ENCODE measurements at places on chromosomes 1 and 21.

DNA sequence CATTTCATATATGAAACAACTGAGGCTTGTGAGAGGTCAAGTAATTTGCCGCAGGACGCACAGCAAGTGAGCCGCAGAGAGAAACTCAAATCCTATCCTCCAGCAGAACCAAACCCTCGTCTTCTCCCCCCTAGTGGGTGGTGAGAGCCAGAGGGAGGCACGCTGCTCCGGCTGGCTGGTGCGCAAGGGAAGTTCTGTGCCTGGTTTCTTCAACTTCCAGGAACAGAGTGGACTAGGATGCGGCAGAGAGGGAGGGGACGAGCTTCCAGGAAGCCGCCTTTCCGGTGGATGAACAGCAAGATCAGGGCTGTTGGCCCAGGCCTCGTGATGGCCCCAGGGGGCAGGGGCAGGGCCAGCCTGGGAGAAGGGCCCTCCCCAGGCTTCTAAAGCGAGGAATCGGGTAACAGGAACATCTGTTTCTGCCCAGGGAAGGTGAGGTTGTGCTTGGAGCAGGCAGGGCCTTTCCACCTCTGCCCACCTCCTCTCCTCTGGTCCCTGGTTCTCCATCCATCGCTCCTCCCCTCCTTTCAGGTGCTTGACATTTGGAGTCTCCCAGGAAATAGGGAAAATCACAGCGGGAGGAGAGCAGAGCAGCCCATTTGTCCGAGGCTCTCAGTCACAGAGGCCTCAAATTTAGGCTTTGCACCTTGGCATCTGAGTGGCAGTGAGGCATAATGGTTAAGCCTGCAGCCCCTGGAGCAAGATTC lies 16.8 kb upstream of the PDIK1L start:
- DNase-seq, result peak; percentile 83

DNA sequence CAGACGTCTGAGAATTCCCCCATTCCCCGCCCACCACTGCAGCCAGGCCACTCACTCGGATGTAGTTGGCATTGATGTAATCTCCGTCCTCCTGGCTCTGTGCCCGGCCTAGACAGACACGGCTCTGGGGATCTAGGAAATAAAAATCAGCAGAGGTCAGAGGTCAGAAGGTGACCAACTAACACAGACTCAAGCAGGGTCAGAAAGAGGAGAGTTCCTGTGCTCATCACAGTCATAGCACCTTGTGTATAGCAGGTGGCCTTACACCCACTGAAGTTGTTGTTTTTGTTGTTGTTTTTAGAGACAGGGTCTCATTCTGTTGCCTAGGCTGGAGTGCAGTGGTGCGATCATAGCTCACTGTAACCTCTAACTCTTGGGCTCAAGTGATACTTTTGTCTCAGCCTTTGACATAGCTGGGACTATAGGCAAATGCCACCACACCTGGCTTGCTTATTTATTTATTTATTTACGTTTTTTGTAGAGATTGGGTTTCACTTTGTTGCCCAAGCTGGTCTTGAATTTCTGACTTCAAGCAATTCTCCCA lies 4.9 kb downstream of the PTPN7 start:
- no peak for DNase-seq

GRCh38 chr1:12772520-12772919 lies 1.0 kb upstream of the PRAMEF12 start:
- DNase-seq, result no peak

- DNase-seq, result peak; percentile 35
Measured at GRCh38 chr21:34887725-34888568, 161.2 kb downstream of the RUNX1 start.

- DNase-seq, result no peak
Measured at GRCh38 chr1:67863637-67864036, 30.4 kb upstream of the GNG12 start.

DNA sequence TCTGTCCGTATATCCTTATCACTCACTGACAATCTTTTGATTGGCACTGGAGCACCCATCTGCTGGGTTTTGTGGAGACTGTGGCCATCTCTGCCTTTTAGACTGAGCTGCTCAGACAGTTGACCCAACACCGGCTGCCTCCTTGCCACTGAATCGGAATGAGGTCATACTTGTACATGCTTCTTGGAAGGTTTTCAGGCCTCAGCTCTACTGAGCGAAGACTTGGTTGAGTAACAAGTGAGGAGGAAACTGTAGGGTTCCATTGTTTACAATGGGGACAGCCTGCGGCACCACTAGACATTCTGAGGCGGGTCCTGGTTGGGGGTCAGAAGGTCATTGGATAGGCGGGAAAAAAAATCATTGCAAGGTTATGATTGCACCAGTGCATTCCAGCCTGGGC lies 320.3 kb downstream of the KIF26B start:
- no peak for DNase-seq

DNA sequence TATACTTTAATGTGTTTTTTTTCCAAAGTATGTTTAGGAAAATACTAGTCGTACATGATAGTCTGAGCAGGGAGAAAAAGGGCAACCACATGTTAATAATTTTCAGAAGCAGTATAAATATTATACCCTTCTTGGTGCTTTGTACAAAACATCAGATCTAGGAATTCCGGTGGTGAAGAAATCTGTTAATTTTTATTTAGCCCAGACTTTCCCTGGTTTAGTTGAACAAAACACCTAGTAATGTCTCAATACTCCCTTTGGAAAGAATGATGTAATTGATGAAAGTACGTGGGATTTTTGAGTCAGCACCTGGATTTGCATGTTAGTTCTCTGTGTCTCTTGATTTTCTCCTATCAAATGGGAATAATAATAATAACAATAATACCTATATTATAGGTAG lies 38.4 kb upstream of the KCNK2 start:
- no peak for DNase-seq

DNA sequence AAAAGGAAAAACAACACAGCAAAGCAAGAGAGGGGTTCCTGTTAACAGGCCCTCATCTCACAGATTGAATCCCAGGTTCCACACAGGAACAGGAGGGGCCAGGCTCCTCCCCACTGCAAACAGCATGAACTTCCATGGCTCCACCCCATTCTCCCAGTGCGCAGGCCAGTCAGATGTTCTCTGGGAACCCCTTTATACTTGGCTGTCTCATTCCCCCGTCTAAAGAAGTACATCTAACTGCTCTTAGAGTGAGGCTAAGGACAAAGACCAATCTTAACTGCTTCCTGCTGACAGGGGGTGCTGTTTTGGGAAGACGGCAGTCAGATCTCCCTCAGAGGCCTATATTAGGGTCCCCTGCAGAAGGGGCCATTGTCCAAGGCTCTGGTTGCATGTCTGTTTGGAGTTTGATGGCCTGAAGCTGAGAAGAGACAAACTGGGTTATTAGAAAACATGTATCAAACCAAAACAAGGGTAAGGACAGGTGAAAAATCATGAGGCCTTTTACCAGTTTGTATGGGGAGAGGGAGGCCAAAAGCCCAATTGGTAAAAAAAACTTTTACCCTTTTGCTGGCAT lies 10.5 kb upstream of the NASP start:
- peak; percentile 59 for DNase-seq

DNA sequence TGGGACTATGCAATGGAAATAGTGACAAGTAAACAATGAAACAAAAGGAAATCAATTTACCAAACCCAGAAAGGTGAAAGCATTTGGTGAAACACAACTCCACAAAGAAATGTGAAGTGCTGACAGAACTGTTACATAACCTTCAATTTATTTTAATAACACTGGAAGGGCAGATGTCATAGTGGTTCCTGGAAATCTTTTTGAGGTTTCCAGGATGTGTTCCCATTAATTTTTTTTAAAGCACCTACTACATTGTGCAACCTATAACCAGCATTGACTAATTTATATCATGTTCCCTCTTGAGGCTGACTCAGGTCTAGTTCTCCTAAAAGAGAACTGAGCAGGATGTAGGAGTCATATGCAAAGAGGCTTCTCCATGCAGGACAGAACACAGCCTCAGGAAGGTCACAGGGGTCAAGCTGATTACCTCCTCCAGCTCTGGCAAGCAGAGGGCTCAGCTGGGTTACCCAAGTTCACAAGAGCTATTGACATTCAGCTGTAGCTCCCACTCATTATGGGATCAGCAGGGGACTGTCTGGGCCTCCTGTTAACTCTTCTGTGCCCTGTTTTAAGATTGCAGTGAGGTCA lies 157.1 kb upstream of the NRIP1 start:
- peak; percentile 82 for DNase-seq

GRCh38 chr1:108502624-108503023 lies 52.5 kb downstream of the NBPF6 start:
- DNase-seq, result no peak

DNA sequence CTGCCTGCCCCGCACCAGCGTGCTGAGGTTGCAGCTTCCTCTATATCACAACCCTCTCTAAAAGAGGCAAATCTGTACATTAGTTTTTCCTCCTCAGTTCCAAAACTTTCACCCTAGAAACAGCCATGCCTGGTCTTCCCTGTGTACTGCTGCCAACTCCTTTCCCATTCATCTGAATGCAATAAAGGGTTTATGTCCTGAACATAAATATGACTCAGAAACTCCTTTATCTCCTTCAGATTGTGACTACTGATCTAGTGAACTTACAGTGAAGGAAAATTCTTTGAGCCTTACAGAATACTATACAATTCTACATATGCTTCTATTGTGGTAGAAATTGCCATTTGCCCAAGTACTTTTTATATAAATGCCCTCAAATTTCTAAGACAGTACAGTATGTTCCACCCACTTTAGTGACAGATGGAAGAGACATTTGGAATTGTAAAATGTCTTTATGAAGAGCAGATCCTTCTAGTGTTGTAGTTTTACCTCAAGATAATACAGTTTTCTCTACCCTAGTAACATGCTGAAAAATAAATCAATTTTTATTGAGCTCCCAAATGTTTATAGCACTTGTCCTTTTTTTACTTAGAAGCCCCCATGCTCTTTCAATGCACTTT lies 345.1 kb upstream of the SNX7 start:
- no peak for DNase-seq

DNA sequence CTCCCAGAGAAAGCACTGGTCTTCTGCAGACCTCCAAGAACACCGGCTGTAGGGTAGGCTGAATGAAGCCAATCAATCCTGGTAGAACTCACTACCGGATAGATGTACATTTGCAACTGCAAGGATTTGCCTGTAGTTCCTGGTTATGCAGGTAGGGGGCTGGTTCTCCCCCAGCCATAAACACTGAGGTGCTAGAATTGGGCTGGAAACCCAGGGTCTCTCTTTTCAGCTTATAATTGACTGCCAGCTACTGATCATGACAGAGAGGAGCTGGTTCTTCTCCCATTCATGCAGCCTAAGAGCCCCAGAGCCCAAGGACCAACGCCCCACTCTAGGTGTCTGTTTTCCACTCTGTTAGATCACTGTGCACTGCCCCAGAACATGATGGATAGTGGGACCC lies 21.5 kb upstream of the MTARC2 start:
- peak; percentile 42 for DNase-seq

DNA sequence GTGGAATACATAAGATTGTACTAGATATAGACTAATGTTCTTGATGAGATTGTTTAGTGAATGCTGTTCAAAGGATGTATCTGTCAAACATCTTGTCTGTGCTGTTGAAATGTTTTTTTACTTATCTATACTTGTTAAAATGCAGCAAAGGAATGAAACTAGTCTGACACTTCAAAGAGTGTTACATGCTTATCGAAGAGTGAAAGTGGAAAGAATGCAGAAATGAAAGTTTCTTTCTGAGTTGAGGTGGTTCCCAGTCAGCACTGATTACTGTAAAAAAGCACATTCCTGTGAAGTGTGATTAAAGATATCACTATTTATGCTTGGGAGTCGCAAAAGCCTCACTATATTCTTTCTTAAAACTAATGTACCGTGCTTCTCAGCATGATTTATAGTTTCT lies 1225.2 kb downstream of the NCAM2 start:
- no peak for DNase-seq

- no peak for DNase-seq
Measured at GRCh38 chr1:43129426-43129825, 42.7 kb downstream of the EBNA1BP2 start.

DNA sequence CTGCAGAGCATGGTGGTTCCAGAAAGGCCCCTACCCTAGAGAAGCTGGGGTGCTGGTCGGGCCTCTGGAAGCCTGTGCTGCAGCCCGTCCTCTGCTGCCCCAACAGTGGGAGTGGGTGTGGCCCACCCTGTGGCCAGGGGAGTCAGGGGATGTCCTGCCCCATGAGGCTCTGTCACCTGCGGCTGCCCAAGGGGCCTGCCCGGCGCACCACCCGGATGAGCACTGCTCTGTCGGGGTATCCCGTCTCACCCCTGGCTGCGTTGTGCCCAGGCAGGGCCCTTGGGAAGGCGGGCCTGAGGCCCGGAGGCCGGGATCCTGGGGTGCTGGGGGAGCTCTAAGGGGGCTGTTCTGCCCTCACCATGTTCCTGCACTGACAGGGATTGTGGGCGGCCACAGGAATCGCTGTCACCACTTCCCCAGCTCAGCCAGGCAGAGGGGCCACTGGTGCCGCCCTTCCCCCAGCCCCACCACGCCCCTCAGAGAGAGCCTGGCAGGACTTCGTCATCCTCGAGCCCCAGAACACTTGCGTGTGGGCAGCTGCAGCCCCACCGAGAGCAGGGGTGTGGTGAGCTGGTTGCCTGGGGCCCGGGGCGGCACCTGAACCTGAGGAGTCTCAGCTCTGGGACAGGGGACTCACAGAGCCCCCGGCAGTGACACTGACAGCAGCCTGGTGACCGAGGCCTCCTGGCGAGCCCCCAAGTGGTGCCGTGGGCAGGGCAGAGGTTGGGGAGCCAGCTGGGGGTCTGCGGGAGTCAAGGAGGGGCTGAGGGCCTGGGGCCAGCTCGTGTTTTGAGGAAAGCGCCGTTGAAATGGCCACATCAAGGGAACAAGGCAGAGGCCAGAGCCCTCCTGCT lies 20.2 kb downstream of the PANK4 start:
- DNase-seq, result no peak

DNA sequence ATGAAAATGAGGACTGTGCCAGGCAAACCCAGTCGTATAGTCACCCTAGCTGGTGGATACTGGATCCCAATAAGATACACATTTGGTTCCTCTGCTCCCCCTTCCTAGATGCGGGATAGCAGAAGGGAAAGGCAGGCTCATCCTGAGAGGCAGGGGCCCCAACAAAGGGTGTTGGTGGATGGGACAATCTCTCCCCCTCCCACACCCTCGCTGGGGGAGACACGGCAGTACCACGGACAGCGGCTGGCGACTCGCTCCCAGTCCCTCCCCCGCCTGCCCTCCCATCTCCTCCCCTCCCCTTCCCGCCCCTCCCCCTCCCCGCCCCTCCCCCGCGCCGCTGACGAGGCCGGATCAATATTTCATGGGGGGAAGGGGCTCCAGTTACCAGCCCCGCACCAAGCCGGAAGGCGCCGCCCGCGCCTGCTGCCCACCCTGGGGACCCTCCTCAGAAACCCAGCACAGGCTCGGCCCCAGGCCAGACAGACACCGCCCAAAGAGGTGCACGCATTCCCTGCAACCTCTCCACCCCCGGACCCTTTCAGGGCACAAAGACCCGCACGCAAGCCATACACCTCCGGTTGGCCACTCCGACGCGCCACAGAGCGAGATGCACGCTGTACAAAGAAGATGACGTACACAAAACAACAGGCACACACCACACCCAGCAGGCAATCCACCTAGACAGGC lies 11.5 kb downstream of the RIMS3 start:
- DNase-seq, result peak; percentile 80

GRCh38 chr1:82185084-82185483 lies 384.4 kb downstream of the ADGRL2 start:
- no peak for DNase-seq
